Pericardium fibroblast (primary cell): ENCODE measurements at places on chromosomes 6 and 20. TPM values are rescaled to one million over a fixed set of nuclear protein-coding genes. Genes with fewer than 3 reads are reported as not detected.

The ACAT2 gene
- 36.9 and 55.0 TPM in 2 replicates for total RNA-seq

The SALL4 gene
- 0.09 TPM in 1 of 2 replicates, not detected in the other for total RNA-seq

The TMX4 gene
- total RNA-seq = 16.1 and 22.0 TPM in 2 replicates

The ADA gene
- 20.5 and 27.5 TPM in 2 replicates for total RNA-seq

The KIF6 gene
- under 0.01 TPM in 1 of 2 replicates, not detected in the other for total RNA-seq

The ZNF311 gene
- 0.26 and 1.8 TPM in 2 replicates for total RNA-seq

The BPI gene
- 0.12 TPM in 1 of 2 replicates, not detected in the other for total RNA-seq
